ENCODE measurements at places on chromosomes 6 and 20.

DNA sequence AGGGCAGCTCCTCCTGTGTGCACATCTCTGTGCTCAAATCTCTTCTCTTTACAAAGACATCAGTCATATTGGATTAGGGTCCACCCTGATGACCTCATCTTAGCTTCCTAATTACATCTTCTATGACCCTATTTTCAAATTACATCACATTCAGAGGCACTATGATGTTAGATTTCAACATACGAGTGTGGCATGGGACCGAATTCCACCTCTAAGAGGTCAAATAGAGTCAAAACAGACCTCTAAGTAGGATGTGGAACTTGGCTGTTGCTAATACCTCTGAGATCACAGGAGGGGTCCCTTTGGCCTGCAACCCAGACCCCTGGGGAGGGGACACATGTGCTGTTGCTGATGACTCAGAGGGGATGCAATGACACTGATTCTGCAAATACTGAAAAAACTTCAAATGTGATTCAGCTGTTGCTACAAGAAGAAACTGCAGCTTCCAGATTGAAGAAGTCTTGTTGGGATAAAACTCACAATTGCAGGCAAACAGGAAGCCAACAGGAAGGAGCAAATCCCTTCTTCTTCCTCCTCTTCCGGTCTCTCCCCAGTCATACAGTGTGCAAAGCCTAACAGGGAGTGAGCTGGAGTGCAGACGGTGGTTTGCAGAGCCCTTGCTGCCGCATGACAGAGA is 216.2 kb downstream of the MYLK4 start:
- no peak for DNase-seq

- no peak for DNase-seq
These were observed 17.6 kb upstream of the EYA4 start for GRCh38 chr6:133223452-133224029.

- DNase-seq = no peak
These were observed 43.6 kb downstream of the REPS1 start for GRCh38 chr6:138944412-138944811.

DNA sequence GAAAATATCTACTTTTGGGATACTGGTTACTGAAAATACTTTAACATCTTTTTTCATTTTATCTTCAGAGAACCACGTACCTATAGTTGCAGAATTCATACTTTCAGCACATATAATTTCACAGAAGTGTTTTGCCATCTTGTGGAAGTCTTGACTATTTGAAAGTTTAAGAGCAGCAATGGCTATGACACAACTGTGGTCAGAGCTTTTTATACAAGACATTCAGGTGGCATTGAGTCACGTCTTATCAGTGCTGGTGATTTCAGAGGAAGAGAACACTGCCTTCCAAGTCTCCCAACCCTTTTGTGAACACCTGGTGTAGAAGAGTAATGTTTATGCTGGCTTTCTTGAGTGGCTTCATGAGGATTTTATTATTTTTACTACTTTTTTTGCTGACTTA is 171.6 kb downstream of the ARID1B start:
- DNase-seq = no peak
